ENCODE measurements at places on chromosomes 2 and 18.
A peak's percentile ranks its signal among the peaks of the same experiment; 100 is the strongest.

DNA sequence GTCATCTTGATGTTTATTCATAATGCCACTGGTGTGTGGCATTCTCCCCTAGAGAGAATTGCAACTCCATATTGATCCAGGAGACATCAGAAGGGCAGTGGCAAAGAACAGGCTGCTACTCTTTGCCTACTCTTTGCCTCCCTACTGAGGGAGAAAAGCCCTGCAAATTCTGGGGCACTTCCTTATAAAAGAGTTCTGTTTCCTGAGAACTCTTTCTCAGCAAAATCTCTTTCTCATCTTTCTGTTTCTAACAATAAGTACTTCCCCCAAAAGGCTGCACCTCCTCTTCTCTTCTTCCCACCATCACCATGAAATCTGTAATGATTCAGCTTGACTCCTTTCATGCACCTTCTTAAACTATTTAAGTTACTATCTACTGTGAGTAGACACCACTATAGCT, 270.3 kb downstream of the MREG start:
- DNase-seq: peak; percentile 56

- DNase-seq: peak; percentile 27
These were observed 41.9 kb downstream of the ZNF521 start for GRCh38 chr18:25310045-25310444.

- no peak for DNase-seq
These were observed 61.9 kb downstream of the PLEKHA3 start for GRCh38 chr2:178542161-178542560.

- no peak for DNase-seq
These were observed 805.7 kb downstream of the SLC4A3 start for GRCh38 chr2:220433131-220433530.

GRCh38 chr2:62240546-62240945, 44.6 kb downstream of the B3GNT2 start:
- no peak for DNase-seq

DNA sequence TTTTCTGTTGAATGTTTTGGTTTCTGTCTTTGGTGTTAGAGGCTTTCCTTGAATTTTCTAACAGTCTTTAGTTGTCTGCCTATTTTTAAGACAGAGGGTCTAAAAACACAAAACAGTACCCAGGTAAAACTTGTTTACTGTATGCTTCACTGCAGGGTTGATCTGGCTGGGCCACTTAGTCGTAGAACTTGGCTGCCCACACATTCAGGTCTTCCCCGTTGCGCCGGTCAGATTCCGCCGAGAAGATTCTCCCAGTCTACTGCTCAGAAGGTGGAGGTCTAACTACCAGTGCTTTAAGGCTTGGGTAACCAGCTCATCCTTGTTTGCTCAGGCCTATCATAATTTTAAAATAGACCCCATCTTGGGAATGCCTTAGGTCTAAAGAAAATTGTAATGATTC, 24.6 kb upstream of the DNAH6 start:
- no peak for DNase-seq

Data from inflammatory macrophage (primary cell).